ENCODE measurements at places on chromosomes 11 and 22. TPM values are rescaled to one million over a fixed set of nuclear protein-coding genes. Genes with fewer than 3 reads are reported as not detected.

- DNase-seq, result no peak
- peaks cover 3% of the 10 kb centered on the region for H3K36me3 ChIP-seq
- no peaks in the 10 kb centered on the region for H3K27me3 ChIP-seq
- no peaks in the 10 kb centered on the region for H3K4me1 ChIP-seq
- H3K4me3 ChIP-seq, result no peak overlapping the region
- H3K27ac ChIP-seq, result no peak overlapping the region
Measured at GRCh38 chr11:63504933-63505586, 824 bp upstream of the LGALS12 start.

DNA sequence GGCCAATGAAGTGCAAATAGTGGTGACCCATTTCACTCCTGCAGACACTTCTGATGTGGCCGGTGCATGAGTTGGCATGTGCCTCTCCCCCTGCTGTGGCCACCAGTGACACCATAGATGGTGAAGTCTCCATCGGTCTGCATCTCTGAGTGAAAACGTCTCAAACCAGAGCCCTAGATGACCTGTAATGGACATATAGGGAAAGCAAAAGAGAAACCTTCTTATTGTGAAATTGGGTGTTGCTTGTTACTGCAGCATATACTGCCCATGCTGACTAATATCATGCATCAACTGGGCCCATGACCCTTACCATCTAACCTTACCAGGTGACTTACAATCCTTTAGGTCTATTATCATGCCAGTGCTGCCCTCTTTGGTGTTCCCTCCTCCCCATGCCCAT lies 11.7 kb upstream of the VPS37C start:
- no peak overlapping the region for H3K4me3 ChIP-seq
- no peaks in the 10 kb centered on the region for H3K4me1 ChIP-seq
- H3K36me3 ChIP-seq, result no peaks in the 10 kb centered on the region
- no peak for DNase-seq
- H3K27me3 ChIP-seq, result no peaks in the 10 kb centered on the region

GRCh38 chr11:117465236-117465997 lies 137.8 kb downstream of the CEP164 start:
- H3K27me3 ChIP-seq, result no peaks in the 10 kb centered on the region
- no peaks in the 10 kb centered on the region for H3K36me3 ChIP-seq
- H3K4me1 ChIP-seq, result no peaks in the 10 kb centered on the region
- no peak overlapping the region for H3K27ac ChIP-seq
- DNase-seq, result no peak

- peak overlapping the region; percentile 43 for H3K4me3 ChIP-seq
- H3K27ac ChIP-seq, result peak overlapping the region; percentile 98
- no peaks in the 10 kb centered on the region for H3K36me3 ChIP-seq
- no peaks in the 10 kb centered on the region for H3K27me3 ChIP-seq
Measured at GRCh38 chr22:19615001-19615461, 90.8 kb upstream of the CLDN5 start.

- peaks cover 41% of the 10 kb centered on the region for H3K36me3 ChIP-seq
- no peak overlapping the region for H3K4me3 ChIP-seq
- peaks cover 15% of the 10 kb centered on the region for H3K4me1 ChIP-seq
- H3K27me3 ChIP-seq, result no peaks in the 10 kb centered on the region
- no peak for DNase-seq
Measured at GRCh38 chr22:46350646-46351045, 15.1 kb downstream of the TRMU start.

DNA sequence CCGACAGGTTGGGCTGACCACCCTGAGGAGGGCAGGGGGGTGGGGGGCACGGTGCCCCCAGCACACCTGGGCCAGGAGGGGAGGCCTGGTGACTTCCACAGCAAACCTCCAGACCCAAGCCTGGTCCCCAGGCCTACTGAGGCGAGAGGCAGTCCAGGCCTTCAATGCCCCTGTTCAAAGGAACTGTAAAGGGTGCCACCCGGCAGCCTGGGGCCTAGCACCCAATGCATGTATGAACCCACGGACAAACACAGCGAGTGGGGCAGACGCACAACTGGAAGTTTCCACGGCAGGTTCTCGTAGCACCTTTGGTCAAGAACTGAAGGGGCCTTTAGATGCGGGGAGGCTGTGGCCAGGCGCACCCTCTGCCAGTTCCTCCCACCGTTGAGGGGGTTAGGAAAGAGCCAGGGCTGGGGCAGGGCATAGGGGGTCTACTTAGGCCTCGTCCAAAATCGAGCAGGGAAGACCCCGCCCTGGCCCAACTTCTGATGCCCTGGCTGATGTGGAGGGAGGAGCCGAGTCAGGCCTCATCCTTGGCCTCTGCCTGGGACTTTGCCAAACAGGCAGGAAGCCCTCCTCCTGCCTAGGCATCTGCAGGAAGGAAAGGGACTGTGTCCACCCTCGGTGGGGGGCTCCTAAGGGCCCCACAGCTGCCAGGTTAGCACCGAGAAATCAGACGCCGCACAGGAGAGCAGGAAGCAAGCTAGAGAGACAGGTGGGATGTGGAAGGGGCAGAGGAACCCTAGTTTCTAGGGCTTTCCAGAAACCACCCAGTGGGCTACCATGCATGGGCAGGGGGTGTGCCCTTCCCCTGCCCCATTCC lies 6.6 kb downstream of the CBX6 start:
- H3K36me3 ChIP-seq, result peaks cover 26% of the 10 kb centered on the region
- no peak for DNase-seq
- H3K27me3 ChIP-seq, result no peaks in the 10 kb centered on the region
- H3K4me3 ChIP-seq, result no peak overlapping the region

GRCh38 chr11:40274017-40274416 lies 1185.4 kb downstream of the LRRC4C start:
- no peaks in the 10 kb centered on the region for H3K4me1 ChIP-seq
- no peak overlapping the region for H3K4me3 ChIP-seq
- H3K27me3 ChIP-seq, result no peaks in the 10 kb centered on the region
- DNase-seq, result no peak

DNA sequence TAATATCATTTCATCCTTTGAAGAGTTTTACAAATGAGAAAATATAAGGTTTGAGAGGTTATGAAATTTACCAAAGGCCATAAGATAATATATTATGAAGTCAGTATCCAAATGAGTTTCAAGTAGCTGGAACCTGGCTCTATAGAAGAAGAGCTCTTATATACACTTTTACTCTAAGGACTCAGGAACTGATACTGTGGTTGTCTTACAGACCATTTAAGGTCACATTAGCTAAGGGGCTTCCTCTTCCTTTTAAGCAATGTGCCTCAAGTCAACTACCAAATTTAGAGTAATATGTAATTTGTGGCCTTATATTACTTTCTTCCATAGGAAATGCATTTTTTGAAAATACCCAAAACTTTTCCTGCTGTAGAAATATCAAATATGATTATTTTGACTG lies 369.3 kb downstream of the DLG2 start:
- no peaks in the 10 kb centered on the region for H3K36me3 ChIP-seq
- H3K4me3 ChIP-seq, result no peak overlapping the region
- H3K27ac ChIP-seq, result no peak overlapping the region

DNA sequence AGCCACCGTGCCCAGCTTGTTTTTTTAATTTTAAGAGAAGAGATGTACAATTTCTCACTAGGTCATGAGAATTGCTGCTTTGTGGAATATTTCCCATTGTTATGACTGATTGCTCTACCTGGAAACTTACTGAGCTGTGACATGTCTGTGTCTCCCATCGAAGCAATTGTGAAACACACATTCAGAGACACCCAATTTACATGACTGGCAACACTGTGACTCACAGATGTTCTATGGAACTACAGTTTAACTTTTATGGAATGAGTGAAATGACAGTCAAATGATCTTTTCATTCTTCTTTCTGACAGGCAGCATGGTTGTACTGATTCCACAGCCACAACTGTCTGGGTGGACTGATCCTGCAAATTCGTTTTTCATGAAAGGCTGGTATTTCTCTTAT lies 32.3 kb downstream of the ELF5 start:
- no peaks in the 10 kb centered on the region for H3K36me3 ChIP-seq
- H3K4me1 ChIP-seq, result no peaks in the 10 kb centered on the region

- no peak for DNase-seq
- H3K27me3 ChIP-seq, result no peaks in the 10 kb centered on the region
- no peak overlapping the region for H3K27ac ChIP-seq
- H3K4me3 ChIP-seq, result no peak overlapping the region
- H3K36me3 ChIP-seq, result no peaks in the 10 kb centered on the region
- H3K4me1 ChIP-seq, result peaks cover 46% of the 10 kb centered on the region
Measured at GRCh38 chr11:126658306-126659056, 303.0 kb downstream of the ST3GAL4 start.

DNA sequence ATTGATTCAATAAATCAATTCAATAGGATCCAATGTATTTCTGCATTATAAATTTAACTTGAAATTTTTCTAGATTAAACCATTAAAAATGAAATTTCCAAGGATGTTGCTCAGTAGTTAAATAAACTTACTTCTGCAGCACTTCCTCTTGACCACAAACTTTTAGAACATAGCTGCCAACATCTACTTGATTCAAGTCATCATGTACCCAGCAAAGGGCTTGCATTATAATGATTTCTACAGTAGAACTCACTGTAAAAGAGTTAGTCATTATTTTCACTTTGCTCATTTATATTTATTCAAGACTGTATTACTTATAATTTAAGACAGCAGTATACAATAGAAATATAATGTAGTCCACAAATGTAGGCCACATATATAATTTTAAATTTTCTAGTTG lies 59.2 kb downstream of the PIK3C2A start:
- no peaks in the 10 kb centered on the region for H3K4me1 ChIP-seq
- H3K4me3 ChIP-seq, result no peak overlapping the region

Gene C11orf21
- not detected for total RNA-seq

Gene CRYBA4
- total RNA-seq, result not detected
